ENCODE measurements at places on chromosomes 12 and 14. TPM values are rescaled to one million over a fixed set of nuclear protein-coding genes. Genes with fewer than 3 reads are reported as not detected.
A peak's percentile ranks its signal among the peaks of the same experiment; 100 is the strongest.

DNA sequence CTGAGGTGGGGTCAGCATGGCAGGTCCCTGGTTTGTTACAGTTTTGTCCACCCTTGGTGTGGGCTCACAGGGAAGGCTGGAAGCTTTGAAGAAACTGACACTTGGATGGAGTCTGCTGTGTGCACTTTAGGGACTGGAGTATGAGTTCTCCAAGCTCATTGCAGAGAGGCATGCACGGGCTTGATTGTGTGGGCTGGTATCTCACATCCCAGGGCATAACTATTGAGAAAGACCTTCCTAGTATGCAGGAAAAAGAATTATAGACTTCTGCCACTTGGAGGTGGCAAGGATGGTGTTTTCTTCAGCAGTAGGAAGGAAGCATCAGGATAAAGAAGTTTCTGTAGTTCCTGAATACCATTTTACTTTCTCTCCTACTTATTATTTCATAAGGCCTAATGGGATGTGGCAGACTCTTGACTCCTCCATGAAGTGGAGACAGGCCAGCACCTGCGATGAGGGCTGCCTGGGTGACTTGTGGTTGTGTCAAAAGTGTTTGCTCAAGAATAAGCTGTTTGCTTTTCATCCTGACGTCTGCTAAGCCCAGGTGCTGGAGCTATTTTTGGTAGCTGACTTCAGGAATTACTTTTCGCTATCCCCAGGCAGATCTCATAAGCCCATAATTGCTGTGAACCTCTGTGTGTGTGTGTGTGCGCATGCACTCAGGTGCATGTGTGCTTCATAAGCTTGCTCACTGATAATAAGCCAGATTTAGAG is 125.8 kb downstream of the KTN1 start:
- H3K4me1 ChIP-seq: peaks cover 10% of the 10 kb centered on the region
- no peak overlapping the region for H3K4me3 ChIP-seq
- H3K27ac ChIP-seq: no peak overlapping the region
- H3K36me3 ChIP-seq: no peaks in the 10 kb centered on the region

- H3K27ac ChIP-seq: peak overlapping the region; percentile 51
- no peaks in the 10 kb centered on the region for H3K27me3 ChIP-seq
- no peak for DNase-seq
- H3K4me3 ChIP-seq: no peak overlapping the region
Observed at GRCh38 chr12:24020397-24021163, 71.1 kb upstream of the SOX5 start.

DNA sequence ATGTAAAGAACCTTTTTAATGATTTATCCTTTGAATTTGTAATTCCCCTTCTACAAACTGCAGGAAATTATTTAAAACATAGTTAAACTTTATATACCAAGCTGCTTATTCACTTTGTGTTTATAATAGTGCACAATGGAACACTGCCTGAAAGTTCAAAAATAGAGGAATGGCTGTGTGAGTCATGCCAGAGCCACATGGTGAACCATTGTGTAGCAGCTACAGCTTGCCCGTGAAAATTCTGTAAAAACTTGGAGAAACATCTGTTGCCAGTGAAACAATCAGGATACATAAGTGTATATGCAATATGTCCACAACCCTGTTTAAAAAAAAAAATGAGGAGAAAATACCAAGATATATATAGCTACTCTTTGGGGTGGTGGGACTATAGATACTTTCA is 59.5 kb downstream of the VEZT start:
- no peak for DNase-seq
- H3K4me1 ChIP-seq: no peaks in the 10 kb centered on the region
- H3K4me3 ChIP-seq: no peak overlapping the region
- no peaks in the 10 kb centered on the region for H3K27me3 ChIP-seq
- H3K36me3 ChIP-seq: peaks cover 65% of the 10 kb centered on the region
- no peak overlapping the region for H3K27ac ChIP-seq

GRCh38 chr14:99231850-99232713 is 39.9 kb downstream of the BCL11B start:
- no peaks in the 10 kb centered on the region for H3K36me3 ChIP-seq
- no peak overlapping the region for H3K4me3 ChIP-seq
- H3K27me3 ChIP-seq: peaks cover 33% of the 10 kb centered on the region
- H3K27ac ChIP-seq: no peak overlapping the region
- H3K4me1 ChIP-seq: no peaks in the 10 kb centered on the region

USP15 gene
- total RNA-seq: 99.4 TPM

SAMD4A gene
- 48.6 TPM for total RNA-seq

GNB3 gene
- total RNA-seq: 9.9 TPM

AQP2 gene
- total RNA-seq: not detected

All from tibial nerve (tissue), 4 donors.